Naive thymus-derived CD8-positive, alpha-beta T cell (primary cell): ENCODE measurements at places on chromosomes 13 and 19. TPM values are rescaled to one million over a fixed set of nuclear protein-coding genes. Genes with fewer than 3 reads are reported as not detected.

FTL gene
- total RNA-seq, result 1,370 TPM

TEX26 gene
- not detected for total RNA-seq

OR7C1 gene
- not detected for total RNA-seq

ADAT3 gene
- 4.2 TPM for total RNA-seq

CEACAM8 gene
- total RNA-seq, result not detected

ZNF611 gene
- total RNA-seq, result 47.9 TPM

ALKBH6 gene
- 65.5 TPM for total RNA-seq

KLF2 gene
- 386 TPM for total RNA-seq

DPF1 gene
- not detected for total RNA-seq

GFY gene
- total RNA-seq, result not detected

GDF15 gene
- not detected for total RNA-seq

GRIK5 gene
- 0.34 TPM for total RNA-seq

IRGC gene
- not detected for total RNA-seq

ZNF333 gene
- 41.5 TPM for total RNA-seq

LILRA6 gene
- total RNA-seq, result 0.25 TPM

ZNF723 gene
- not detected for total RNA-seq

PDE4C gene
- total RNA-seq, result not detected

VSIG10L gene
- 0.11 TPM for total RNA-seq

TNNI3 gene
- total RNA-seq, result not detected

LSM14A gene
- total RNA-seq, result 209 TPM

RFPL4AL1 gene
- total RNA-seq, result not detected

TMEM161A gene
- 28.3 TPM for total RNA-seq

ARRDC2 gene
- total RNA-seq, result 164 TPM

CEACAM6 gene
- total RNA-seq, result not detected

ANKLE1 gene
- 3.4 TPM for total RNA-seq

SAFB gene
- 191 TPM for total RNA-seq

CFAP97D2 gene
- 2.0 TPM for total RNA-seq

MYADM gene
- total RNA-seq, result 35.0 TPM

PSG1 gene
- not detected for total RNA-seq

NKPD1 gene
- total RNA-seq, result 0.85 TPM

SIGLEC12 gene
- not detected for total RNA-seq

NLRP5 gene
- not detected for total RNA-seq

SELENOV gene
- not detected for total RNA-seq

ADPRHL1 gene
- 1.1 TPM for total RNA-seq

PODNL1 gene
- total RNA-seq, result not detected

CCDC169 gene
- not detected for total RNA-seq

SYNE4 gene
- total RNA-seq, result 3.5 TPM

NECTIN2 gene
- total RNA-seq, result 0.42 TPM

ACER1 gene
- 0.91 TPM for total RNA-seq

CYP2F1 gene
- total RNA-seq, result not detected

DLL3 gene
- 0.36 TPM for total RNA-seq

UHRF1 gene
- total RNA-seq, result 0.36 TPM

CEACAM21 gene
- total RNA-seq, result 56.7 TPM

TMEM150B gene
- total RNA-seq, result not detected

PLIN4 gene
- 0.23 TPM for total RNA-seq

ZGLP1 gene
- 12.2 TPM for total RNA-seq

KIR2DL4 gene
- not detected for total RNA-seq
